ENCODE measurements at places on chromosomes 2 and 18.

DNA sequence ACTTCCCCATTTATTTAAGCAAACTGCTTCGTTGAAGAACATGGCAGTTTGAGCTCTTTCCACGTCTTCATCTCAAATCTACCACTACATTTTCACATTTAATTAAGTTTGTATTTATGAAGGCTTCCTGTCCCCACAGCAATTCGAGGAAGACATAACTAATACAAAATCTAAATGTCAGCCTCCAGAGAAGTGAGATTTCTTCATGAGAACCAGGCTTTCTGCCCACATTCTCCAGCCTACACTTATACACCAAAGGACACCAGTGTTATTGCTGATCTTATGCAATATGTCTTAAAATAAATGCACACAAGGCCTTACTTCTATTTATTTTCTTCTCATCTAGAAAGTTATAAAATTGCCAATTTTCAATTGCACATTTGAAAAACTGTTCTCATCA is 1209.3 kb upstream of the FAM98A start:
- no peak for DNase-seq

GRCh38 chr2:184154438-184154837 is 443.9 kb upstream of the ZNF804A start:
- DNase-seq = peak; percentile 11

DNA sequence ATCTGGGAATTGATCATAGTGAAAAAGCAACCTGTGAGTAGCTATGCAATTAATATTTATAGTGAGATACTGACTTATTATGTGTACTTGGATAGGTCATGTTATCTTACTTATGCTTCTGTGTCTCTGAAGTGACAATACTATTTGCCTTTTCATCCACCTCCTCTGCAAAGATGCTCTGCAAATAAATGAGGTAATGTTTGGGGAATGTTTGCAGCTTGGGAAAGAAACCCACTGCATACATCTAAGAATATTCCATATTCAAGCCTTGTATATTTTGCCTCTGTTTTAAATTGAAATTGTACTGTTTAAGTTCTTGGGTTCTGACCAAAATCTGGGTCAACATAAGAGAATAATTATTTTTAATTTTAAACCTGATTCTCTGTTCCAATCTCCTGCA is 217.4 kb upstream of the DTNA start:
- no peak for DNase-seq

GRCh38 chr18:3867864-3868311 is 417.9 kb downstream of the TGIF1 start:
- DNase-seq = no peak

DNA sequence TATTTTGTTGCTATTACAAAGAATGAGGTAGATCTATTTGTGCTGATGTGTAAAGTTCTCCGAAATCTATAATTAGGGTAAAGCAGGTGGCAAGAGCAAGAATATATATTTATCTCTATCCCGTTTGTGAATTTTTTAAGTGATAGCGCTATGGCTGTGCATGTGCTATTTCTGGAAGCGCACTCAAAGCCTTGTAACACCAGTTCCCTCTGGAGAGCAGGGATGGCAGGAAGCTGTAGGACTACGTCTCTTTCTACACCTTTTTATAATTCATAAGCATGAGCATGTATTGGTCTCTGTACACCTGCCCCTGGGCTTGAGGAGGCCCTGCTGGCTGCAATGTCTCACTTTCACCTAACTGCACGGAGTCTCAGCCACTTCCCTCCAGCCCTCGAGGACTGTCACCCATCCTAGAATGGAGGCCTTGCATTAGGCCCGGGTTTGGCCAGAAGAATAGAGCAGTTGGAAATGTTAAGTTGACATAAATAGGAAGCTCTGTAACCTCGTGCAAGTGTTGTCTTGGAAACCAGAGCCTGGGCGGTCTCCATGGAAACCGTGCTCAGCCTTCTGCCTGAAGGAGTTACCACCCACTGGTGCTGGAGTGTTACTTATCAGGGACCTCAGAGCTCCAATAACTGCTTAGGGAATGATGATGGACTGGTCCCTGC is 20.9 kb downstream of the ITM2C start:
- DNase-seq = peak; percentile 88

DNA sequence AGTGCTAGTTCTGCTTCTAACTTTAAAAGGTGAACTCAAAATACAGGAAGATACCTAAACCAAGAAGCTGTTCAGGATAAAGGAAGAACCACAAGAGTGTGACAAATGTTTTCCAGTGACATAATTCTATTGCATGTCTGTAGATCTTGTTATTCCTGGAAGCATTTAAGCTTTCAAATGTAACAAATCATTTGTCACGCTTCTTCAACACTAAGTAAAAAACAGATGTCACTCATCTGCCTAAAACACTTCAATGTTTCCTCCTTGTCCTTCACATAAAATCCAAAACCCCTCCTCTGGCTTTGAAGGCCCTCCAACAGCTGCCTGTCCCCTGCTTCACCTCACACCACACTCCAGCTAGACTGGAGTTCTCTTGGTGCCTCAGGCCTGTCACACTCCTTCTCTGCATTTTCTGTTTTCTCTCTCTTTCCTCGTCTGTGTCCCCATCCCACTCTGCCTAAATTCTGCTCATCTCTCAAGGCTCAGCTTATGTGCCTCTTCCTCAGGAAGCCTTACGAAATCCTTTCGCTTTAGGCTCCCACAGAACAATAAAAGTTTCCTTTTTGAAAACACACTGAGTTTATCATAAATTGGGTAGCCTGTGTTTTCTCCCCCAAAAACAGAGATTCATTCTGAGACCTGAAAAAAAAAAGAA is 6.4 kb upstream of the CLEC4F start:
- DNase-seq = no peak

- no peak for DNase-seq
Measured at GRCh38 chr2:1829796-1830195, 85.5 kb upstream of the PXDN start.

DNA sequence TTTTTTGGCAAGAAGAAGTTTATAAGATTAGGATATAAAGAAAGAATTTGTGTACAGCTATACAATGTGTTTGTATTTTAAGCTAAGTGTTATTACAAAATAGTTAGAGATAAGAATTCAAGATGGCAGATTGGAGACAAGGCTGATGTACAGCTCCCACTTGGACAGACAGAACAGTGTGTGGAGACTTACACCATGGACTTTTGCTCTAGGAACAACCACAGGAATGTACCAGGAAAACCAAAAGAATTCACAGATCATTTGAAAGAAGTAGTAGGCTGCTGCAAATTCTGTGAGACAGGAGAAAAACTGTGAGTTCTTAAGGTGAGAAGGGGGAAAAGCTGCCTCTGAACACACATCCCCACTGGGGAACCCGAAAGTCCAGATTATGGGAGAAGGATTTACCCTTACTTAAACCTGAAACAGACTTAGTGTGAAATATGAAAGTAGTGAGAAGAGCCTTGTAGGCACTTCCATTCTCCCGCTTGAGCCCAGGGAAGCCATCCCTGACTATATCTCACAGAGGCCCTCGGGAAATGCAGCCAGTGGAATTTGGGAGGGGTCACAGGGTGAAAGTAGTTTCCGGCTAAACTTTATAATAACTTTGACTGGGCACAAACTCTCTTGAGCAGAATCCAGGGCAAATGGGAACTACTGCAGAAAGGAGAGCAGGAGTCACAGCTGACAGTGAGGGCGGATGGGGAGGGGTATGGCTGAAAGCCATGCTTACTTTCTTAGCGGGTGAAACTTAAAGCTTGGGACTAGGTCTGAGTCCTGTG is 11.6 kb upstream of the RPRD1A start:
- DNase-seq = no peak

DNA sequence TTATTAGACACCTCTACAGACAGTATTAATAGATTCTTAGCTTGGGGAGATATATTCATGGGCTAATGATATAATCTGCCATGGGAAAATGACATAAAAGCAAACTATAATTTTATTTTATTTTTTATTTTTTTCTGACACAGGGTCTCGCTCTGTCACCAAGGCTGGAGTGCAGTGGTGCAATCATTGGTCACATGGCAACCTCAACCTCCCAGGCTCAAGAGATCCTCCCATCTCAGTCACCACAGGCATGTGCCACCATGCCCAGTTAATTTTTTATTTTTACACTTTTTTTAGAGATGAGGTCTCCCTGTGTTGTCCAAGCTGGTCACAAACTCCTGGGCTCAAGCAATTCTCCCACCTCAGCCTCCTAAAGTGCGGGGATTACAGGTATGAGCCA is 39.3 kb downstream of the RTN4 start:
- DNase-seq = no peak

DNA sequence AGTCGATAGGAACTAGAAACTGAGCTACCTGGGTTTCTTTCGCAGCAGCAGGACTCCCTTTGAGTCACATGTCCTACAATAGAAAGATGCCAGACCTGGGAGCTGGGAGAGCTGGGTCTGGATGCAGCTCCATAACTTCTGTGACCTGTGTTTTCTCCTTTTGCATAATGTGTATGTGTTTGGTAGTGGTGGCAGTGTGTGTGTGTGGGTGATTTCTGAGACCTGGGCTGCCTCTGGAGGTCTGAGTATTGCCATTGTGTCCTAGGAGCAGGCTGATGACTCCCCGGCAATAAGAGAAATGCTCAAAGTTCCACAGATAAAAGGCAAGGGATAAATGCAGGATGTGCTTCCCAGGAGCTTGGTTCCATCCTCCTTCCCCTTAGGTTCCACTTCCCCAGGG is 6.4 kb downstream of the WNT10A start:
- no peak for DNase-seq

DNA sequence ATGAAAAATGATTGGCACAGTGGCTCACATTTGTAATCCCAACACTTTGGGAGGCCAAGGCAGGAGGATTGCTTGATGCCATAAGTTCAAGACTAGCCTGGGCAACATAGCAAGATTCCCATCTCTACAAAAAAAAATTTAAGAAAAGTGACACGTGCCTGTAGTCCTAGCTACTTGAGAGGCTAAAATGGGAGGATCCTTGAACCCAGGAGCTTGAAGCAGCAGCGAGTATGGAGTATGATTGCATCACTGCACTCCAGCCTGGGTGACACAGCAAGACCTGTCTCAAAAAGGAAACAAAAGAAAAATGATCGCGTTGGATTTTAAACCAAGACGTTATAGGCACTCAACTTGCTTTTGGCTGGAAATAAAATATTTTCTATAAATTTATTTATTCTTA is 37.8 kb upstream of the CREB1 start:
- no peak for DNase-seq

GRCh38 chr2:177098001-177098613 is 114.5 kb upstream of the HNRNPA3 start:
- no peak for DNase-seq

- DNase-seq = peak; percentile 22
Measured at GRCh38 chr2:207133458-207133819, 32.3 kb downstream of the KLF7 start.

GRCh38 chr18:43526426-43527145 is 249.3 kb upstream of the SYT4 start:
- no peak for DNase-seq

GRCh38 chr18:22848615-22849014 is 84.5 kb upstream of the RBBP8 start:
- DNase-seq = no peak

Data from neural progenitor cell (in vitro differentiated cells).